ENCODE measurements at places on chromosomes 7 and 10.

GRCh38 chr7:69645683-69646082 is 47.4 kb downstream of the AUTS2 start:
- peaks cover 69% of the 10 kb centered on the region for H3K4me1 ChIP-seq
- no peaks in the 10 kb centered on the region for H3K36me3 ChIP-seq
- peak; percentile 28 for DNase-seq
- H3K4me3 ChIP-seq = peak overlapping the region; percentile 54
- H3K27ac ChIP-seq = peak overlapping the region; percentile 91

- no peak for DNase-seq
- H3K4me3 ChIP-seq = no peak overlapping the region
- peaks cover 26% of the 10 kb centered on the region for H3K4me1 ChIP-seq
- no peaks in the 10 kb centered on the region for H3K27me3 ChIP-seq
- no peaks in the 10 kb centered on the region for H3K36me3 ChIP-seq
Measured at GRCh38 chr7:78264105-78264504, 465.5 kb downstream of the PHTF2 start.

DNA sequence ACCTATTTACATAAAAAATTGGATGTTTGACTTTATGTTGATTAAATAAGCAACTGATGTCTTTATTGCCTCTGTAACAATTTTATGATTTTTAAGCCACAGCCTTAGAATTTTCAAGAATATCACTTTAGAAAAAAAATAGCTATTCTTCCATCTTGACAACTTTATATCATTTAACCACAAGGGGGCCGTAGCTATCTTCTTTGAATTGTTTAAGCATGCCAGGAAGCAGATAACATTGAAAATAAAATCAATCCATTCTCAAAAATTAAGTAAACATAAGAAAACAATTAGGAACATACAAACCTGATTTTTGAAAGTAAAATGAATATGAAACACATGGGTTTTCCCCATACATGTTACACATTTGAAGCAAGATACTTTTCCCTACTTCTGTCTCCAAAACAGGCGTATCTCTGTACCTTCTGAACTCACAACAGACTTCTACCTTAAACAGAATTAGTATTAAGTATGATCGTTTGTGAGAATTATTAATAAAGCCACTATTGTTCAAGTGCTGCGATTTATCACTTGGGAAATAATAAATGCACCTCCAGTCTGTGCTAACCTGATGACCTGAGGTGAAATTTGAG is 209.0 kb downstream of the CACNA2D1 start:
- peaks cover 28% of the 10 kb centered on the region for H3K4me1 ChIP-seq
- DNase-seq = no peak
- H3K27me3 ChIP-seq = no peaks in the 10 kb centered on the region
- H3K27ac ChIP-seq = no peak overlapping the region

GRCh38 chr10:96655461-96656197 is 64.7 kb downstream of the PIK3AP1 start:
- H3K27me3 ChIP-seq = no peaks in the 10 kb centered on the region
- H3K4me3 ChIP-seq = no peak overlapping the region
- no peak for DNase-seq
- peaks cover 9% of the 10 kb centered on the region for H3K36me3 ChIP-seq
